ENCODE measurements at places on chromosomes 16 and 17.

DNA sequence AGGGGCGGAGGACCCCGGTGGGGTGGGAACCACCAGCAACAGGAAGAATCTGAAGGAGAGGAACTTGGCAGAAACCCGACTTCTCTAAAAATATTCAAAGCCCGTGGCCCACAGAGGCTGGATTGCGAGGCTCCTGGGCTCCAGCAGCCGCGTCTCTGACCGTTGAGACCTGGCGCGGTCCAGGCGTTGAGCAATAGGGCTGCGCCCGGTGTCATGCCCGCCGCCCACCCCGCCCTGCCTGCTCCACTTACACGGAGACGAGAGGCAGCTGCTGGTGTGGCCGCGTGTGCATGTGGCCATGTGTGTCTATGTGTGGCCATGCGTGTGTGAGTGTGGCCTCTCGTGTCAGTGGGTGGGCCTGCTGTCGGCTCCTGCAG is 83.6 kb downstream of the IRF8 start:
- no peak for DNase-seq

DNA sequence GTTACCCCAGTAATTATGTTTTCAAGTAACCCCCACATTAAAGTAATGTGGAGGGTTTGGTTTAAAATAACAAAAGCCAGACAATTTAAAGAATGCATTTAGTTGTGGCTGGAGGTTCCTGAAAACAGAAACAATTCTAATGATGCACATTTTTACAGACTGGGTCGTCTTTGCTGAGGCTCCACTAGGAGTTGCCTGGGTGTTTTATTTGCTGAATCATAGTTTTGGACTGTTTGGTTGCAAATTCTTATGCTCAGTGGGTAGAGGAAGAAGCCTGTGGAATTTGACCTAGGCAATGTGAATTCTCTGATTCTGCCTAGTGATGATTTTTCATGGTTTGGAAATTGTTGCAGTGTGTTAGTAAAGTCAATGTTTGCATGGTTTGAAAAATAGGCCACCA is 16.3 kb downstream of the SHISA9 start:
- DNase-seq: peak; percentile 21

DNA sequence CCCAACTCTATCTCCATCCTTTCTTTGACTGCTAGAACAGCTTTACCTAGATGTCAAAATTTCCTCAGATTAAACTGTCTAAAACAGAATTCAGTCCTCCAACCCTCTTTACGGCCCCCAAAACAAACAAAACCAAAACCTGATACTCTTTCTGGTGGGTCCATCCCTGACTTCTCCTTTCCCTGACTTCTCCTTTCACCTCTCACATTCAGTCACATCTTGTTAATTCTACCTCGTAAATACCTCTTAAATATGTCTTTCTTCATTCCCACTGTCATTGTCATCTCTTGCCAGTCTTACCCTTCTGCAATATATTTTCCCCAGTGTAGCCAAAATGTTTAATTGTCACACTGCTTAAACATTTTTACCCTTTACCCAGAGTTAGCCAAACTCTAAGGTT is 4.6 kb downstream of the PPM1E start:
- DNase-seq: no peak

DNA sequence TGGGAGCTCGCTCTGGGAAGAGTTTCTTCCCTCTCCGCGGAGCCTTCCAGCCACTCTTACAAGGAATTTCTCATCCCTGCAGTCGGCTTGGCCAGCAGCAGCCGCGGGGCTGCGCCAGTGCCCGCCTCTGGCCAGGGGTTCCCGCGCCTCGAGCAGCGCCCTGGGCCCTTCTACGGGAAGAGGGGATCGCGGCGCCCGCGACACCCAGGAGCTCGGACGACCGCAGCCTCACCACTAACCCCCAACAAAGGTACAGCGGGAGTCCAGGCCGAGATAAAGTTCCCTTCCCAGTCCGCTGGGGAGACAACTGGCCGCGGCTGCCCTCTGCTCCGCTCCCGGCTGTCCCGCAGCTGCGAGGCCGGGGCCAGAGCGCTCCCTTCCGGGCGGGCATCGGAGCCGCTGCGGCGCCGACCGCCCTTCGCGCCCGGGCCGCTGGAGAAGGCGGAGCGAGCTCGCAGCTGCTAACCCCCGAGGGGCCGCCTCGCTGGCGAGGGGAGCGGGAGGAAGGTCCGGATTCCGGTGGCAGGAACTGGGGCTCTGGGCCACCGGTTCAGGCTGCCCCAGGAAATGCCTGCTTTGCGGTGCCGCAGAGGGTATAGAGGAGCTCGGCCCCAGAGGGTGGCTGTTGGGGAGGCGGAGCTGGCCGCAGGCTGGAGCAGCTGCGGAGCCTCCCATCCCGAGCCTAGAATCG is 3.6 kb upstream of the HS3ST3B1 start:
- DNase-seq: peak; percentile 64

GRCh38 chr17:32502013-32502412 is 15.2 kb downstream of the CDK5R1 start:
- DNase-seq: no peak

- no peak for DNase-seq
These were observed 132.6 kb downstream of the ZNF778 start for GRCh38 chr16:89349947-89350633.

DNA sequence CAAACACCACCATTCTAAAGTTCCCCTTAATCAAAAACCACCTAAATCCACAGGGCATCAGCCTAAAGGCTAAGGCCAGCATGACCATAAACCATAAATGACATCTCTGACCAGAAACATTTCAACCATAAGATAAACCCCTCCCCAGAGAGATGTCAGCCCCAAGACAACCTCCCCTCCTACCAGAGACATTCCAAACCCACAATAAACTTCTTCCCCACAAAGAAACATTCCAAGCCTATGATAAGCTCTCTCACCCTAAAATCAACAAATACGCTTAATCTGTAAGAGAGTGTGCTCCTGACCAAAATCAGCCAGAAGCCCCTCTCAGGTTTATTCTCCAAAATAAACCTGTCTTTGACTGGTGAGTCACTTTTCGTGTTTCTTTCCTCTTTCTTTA is 54.8 kb downstream of the SLFN5 start:
- peak; percentile 58 for DNase-seq

DNA sequence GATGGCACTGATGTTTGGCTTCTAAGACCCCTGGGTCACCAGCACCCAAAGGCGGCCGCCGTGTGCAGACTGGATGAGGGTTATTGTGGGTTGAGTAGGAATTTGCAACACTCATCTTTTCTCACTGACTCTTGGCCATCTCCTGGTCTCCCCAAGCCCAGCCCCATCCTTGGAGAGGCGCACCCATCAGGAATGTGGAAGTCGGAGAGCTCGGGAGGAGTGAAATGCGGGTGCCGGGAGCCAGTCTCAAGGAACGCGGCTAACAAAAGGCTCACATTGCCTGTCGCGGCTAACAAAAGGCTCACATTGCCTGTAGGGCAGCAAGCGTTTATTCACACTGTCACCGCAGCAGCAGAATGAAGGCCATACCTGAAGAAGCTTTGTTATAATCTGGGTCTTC is 248.6 kb downstream of the FOXL1 start:
- no peak for DNase-seq

GRCh38 chr17:29151567-29151966 is 28.6 kb downstream of the MYO18A start:
- no peak for DNase-seq

- DNase-seq: no peak
These were observed 511.9 kb downstream of the HAPSTR1 start for GRCh38 chr16:9603316-9603715.

DNA sequence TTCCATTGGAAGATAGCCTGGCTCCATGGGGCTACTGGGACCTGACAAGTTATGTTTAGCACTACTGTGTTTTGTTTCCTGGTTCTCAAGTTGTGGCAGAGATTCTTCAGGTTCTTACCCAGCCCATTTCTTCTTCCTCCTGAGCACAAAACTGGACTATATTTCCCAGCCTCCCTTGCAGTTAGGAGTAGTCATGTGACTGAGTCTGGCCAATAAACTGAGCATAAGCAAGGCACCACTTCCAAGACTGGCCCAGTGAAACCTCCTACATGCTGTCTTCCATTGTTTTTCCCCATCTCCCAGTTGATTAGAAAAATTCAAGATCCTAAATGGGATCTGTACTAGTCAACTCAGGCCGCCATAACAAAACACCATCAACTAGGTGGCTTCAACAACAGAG is 28.2 kb upstream of the RBBP6 start:
- no peak for DNase-seq

- peak; percentile 60 for DNase-seq
These were observed 34.0 kb downstream of the NEUROD2 start for GRCh38 chr17:39573447-39574298.

DNA sequence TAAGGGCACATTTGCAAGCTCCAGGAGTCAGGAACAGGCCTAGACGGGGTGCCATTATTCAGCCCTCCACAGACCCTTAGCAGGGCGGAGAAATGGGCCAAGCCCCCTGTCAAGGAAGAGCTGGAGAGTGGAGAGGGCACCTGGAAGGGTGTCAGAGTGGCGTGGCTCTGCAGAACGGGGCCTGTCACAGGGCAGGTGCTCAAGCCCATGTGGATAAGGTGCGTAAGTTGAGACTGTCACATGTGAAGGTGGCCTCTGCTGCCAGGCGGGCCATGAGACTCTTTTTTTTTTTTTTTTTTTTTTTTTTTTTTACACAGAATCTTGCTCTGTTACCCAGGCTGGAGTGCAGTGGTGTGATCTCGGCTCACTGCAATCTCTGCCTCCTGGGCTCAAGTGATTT is 12.0 kb upstream of the CRISPLD2 start:
- no peak for DNase-seq

- no peak for DNase-seq
These were observed 8.7 kb downstream of the ERCC4 start for GRCh38 chr16:13928646-13929045.

DNA sequence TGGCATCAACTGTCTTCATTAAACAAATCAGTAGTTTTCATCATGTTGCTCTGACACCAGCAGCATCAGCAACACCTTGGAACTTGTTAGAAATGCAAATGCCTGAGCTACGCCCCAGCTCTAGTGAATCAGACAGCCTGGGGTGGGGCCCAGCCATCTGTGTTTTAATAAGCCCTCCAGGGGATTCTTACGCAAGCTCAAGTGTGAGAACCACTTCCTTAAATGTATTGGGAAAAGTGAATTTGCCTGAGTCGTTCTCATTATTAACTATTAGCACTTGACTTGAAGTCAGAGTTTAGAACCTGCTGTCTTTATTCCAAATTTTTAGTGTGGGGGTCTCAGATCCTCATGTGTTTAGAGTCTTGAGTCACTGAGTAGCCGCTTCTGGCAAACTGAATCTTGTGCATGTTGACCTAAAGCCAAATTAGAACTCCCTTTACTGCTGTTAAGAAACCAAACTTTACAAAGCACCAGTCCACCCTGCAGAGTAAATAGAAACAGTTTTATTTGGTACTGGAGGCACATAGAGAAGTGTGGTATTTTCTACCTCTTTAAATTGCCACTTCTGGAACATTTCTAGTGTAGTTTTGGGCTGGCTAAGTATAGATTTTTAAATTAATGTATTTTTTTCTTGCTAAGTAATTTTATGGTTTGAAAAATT is 137.4 kb upstream of the COX10 start:
- peak; percentile 89 for DNase-seq

- no peak for DNase-seq
These were observed 1.6 kb downstream of the IGF2BP1 start for GRCh38 chr17:48998587-48999440.

DNA sequence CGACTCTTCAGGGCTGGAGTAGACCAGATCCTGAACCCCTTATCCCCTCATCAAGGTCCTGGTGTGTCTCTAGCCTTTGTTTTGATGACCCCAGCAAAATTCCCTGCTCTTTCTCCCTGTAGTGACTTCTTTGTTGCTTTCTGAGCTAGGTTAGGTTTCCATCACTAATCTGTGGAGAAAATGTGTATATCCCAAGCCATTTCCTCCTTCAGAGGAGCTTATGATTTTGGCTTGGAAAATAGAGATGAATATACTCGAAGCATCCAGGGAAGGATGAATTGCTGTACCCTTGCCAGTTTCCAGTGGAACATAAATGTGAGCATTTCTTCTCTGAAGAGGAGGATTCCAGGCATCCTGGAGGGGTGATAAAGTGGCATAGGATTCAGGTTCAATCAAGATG is 55.8 kb downstream of the KSR1 start:
- no peak for DNase-seq

GRCh38 chr17:65103896-65104295 is 33.3 kb upstream of the RGS9 start:
- no peak for DNase-seq

GRCh38 chr17:2893422-2893914 is 97.2 kb downstream of the RAP1GAP2 start:
- no peak for DNase-seq

- no peak for DNase-seq
These were observed 4.5 kb downstream of the AXIN2 start for GRCh38 chr17:65556910-65557348.

DNA sequence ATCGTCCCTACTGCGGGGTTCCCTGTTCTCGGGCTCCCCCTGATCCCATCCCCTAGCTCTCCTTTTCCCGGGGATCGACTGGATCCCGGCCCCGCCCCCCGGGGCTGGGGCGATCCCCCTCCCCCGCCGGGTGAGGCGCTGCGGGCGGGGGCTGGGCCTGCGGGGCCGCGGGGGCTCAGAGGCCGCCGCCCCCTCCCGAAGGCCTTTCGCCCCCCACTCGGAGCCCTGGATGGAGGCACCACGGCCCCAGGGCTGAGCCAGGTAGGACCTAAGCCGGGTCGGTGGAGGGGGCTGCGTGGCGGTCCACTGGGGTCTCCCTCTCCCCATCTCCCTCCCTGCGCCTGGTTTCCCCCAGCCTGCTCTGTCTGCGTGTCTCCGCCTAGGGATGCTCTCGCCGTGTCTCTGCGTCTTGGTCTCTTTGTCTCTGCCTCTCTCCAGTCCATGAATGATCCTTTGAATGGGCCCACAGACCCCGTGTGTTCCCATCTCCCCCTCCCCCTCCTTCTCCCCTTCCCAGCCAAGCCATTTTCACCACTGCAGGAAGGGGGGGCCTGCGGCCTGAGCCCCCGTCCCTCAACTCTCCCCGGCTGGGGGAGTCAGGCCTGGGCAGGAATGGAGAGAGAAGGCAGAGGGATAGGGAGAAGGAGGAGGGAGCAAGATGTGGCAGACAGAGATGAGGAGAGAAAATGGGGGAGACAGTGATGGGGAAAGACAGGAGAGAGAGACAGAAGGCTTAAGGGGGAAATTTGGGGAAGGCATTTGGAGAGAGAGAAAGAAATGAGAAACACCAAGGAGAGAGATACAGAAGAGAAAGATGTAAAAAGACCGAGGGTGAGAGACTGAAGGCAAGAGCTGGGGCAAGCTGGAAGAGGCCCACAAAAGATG is 1.7 kb upstream of the TMEM256 start:
- DNase-seq: no peak

DNA sequence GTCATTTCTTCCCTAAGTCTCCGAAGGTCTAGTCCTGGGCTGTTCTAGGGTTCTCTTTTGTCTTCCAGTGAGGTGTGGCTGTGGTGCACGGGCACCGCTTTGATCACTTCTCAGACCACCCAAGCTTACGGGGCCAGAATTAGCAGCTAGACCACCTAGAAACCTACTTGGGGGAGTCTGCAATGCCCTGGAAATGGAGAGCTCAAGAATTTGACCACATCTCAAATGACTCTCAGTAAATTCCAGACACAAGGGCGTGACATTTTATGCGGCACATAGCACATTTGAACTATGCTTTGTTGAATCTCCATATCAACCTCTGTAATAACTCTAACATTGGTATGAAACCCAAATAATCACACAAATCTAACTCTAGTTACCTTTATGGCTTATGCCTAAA is 24.9 kb downstream of the TRIM16 start:
- DNase-seq: no peak
